ENCODE measurements at places on chromosomes 5 and 9. TPM values are rescaled to one million over a fixed set of nuclear protein-coding genes. Genes with fewer than 3 reads are reported as not detected.

The INSL6 gene
- not detected for total RNA-seq

The FBP2 gene
- not detected for total RNA-seq

The PFN3 gene
- not detected for total RNA-seq

GRCh38 chr5:87411973-87412629 lies 629 bp downstream of the CCNH start:
- DNase-seq, result peak; percentile 18

DNA sequence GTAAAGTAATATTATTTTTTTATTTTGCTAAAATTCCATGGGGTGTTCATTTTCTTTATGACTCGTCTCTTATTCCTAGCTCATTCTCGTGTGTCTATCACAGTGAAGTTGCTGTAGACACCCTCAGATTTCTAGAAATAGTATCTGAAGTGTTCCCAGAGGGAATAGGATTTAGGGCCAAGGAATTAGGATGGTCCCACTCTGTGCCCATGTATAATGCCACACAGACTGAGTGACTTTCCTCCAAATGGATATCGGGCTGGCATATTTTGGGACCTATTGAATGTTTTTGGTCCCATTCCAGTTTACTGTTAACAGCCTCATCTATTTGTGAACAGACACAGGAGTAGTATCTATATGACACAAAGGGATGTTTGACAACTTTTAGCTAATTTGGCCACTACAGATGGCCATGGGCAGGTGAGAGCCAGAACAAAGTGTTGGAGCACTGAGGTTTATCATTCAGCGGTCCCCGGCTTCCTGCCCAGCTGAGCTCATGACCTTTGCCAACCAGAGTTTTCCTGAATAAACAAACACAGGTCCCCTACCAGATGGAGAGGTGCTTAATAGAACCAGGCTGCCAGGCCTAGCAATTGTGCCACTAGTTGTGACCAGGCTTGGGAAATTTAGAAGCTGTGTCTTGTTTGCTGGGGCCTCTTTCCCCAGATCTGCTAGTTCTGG lies 46.9 kb downstream of the MAP1B start:
- DNase-seq, result no peak

GRCh38 chr5:57176350-57176857 lies 2.5 kb downstream of the GPBP1 start:
- no peak for DNase-seq

GRCh38 chr9:120820095-120820494 lies 22.6 kb downstream of the PSMD5 start:
- DNase-seq, result no peak

DNA sequence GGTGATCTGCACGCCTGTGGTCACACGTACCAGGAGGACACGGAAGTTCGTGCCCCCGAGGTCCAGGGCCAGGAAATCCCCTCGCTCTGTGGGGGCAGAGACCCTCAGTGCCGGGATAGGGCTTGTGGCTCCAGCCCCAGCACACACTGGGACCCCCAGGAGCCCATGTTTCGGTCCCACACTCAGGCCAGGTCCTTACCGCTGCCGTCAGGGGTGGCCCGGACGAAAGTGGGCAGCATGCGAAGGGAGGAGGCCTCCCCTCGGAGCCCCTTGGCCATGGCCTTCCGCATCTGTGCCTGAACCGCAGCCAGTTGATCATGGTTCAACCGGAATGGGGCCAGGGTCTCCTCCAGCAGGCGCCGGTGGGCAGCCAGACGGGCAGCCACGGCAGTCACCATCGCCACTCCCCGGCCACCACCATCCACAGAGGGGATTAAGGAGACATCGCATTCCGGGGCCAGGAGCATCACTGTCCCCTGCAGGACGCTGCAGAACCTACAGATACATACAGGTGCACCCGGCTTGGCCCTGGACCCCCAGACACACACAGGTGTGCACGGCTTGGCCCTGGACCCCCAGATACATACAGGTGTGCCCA lies 11.8 kb downstream of the HK3 start:
- DNase-seq, result no peak

DNA sequence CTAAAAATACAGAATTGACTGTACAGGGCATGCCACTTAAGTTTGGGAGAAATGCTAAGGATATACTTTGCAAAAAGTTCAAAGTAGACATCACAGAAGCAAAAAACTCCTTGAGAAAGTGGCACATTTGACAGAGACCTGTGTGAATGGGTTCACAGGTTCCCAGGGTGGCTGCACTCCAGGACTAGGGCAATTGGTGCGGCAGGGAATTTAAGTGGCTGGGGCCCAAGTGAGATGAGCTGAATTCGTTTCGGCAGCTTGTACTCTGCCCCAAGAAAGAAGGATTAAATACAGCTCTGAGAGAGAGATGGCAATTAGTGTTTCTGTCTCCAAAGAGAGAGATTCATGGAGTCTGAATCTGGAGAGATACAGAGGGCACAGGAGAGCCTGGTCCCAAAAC lies 280.1 kb downstream of the FBXL17 start:
- no peak for DNase-seq

DNA sequence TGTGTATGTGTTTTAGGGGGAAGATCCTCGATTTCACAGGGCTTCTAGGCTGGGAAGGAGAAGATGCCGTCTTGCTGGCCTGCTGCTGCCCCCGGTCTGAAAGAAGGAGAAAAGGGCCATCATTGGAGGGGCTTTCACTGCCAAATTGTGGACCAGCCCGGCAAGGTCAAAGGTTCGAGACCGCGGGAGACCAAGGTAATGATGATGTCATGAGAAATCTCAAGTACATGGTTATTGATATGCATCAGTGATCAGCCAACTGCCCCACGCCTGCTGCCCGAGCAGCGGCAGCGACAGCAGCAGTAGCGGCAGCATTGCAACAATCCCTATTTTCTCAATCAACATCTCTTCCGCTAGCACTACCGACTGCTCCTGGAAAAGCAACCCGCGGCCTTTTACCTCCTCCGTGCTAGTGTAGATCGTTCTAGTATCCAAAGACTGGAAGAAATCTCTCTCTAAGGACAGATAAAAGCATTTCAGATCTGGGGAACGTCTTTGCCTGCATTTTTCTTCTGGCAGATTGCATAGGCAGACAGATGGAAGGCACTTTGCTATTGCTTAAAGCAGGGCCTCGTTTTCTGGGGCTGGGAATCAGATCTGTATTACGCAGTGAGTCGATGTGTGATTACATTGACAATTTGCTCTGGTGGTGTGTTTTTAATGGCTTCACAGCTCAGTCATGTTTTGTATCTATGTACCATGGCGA lies 215.3 kb downstream of the MEF2C start:
- DNase-seq, result no peak

GRCh38 chr9:87324613-87325194 lies 173.0 kb upstream of the DAPK1 start:
- DNase-seq, result no peak

Data from activated B cell treated with CpG ODN at 0.5 μM for 24 hours (primary cell).